HTR-8/SVneo (cell line): ENCODE measurements at places on chromosomes 13 and 19.

DNA sequence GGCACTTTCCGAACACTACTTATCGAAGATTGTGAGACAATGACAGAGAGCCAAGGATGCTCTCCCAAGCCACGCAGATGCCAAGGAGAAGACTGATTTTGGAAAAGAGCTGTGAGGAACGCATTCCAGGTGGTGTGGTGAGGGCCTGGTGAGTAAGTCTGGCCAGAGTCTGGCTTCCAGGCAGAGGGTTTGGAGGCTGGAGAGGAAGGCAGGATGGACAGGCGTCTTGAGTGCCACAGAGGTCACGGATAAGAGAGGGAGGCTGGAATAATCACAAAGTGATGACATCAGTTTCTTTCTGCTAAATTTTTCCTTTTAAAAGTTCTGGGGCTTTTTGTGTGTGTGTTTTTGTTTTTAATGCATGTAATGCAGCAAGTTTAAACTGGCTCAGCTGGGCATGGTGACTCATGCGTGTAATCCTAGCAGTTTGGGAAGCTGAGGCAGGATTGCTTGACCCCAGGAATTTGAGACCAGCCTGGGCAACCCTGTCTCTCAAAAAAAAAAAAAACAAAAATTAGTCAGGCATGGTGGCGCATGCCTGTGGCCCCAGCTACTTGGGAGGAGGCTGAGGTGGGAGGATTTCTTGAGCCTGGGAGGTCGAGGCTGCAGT, 235.1 kb downstream of the NALCN start:
- no peak for DNase-seq

DNA sequence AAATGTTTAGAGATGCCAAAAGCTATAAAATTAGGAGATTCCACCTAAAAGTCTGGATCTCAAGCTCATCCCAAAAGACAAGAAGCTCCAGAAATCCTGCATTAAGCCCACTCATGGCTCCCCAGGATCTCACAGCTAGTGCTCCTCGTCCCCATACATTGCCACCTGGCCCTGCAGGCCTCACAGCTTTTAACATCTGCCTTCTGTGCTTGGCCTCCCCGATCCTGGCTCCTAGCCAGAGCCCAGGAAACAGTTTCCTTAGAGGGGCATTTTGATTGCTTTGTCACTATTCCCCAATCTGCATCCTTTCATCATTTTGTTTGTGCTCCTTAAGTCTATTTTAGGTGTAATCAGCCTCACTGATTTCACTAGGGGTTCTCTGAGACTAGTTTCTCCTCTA, 14.5 kb upstream of the DCT start:
- DNase-seq, result no peak

DNA sequence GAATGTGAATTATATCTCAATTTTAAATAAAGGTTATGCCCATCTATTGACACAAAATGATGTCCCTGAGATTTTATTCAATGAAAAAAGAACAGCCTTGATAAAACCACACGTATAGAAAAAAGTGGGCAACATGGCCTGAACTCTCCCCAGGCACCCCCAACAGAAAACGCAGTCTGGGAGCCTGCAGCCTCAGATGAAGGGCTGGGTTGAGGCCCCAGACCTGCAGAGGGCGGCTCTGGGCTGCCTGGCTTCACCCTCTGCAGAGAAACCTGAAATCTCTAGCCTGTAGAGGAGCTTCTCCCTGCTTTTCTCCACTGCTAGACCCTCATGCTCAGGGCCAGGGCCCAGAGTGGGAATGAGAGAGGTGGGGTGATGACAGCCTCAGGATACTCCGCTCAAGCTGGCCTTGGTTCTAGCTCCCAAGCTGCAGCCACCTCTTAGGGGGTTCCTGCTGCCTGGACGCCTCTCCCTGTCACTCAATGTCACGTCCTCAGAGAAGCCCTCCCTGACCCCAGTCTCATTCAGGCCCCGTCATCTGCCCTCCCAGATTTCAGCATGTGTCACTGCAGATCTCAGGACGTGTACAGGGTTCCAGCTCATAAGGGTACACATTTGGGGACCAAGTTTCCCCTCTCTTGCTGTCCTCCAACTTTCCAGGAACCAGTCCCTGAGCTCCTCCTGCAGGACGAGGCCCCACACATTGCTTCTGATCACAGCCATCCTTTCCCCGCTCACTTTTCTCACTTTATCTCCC, 1.8 kb downstream of the MBD3 start:
- DNase-seq, result no peak

DNA sequence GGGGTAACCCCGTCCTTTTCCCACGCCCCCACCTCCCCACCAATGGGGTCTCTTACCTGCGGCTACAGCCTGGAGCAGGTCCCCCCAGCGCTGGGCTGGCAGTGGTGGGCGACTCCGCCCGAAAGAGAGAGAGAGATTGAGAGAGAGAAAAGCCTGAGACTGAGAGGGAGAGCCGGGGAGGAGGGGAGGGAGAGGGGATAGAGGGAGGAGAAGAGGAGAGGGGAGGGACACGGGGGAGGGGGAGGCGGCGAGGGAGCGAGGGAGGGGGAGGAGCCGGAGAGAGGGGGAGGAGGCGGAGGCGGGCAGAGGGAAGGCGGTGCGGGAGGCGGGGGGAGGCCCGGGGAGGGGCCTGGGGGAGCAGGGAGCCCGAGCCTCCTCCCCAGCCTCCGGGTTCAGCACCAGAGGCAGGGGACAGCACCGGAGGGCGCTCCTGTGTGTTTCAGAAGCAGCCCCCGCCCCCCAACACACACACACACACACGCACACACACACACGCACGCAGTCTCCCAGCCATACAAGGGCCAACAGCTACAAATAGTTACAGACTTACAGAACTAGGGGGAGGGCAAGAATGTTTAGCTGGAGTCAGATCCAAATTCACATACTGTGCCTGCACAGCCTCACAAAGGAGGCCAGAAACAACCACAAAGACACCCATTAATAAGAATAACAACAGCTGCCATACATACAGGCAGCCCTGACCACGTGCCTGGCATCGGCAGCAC, at the start of gene SLC8A2:
SLC8A2 (minus strand) TSS at position 161 of the 725 bp plus-strand sequence. CDS start 5,490 bp downstream, outside the sequence.
- peak; percentile 73 for DNase-seq

GRCh38 chr13:63699948-63700347, 2284.3 kb upstream of the PCDH20 start:
- DNase-seq, result no peak

DNA sequence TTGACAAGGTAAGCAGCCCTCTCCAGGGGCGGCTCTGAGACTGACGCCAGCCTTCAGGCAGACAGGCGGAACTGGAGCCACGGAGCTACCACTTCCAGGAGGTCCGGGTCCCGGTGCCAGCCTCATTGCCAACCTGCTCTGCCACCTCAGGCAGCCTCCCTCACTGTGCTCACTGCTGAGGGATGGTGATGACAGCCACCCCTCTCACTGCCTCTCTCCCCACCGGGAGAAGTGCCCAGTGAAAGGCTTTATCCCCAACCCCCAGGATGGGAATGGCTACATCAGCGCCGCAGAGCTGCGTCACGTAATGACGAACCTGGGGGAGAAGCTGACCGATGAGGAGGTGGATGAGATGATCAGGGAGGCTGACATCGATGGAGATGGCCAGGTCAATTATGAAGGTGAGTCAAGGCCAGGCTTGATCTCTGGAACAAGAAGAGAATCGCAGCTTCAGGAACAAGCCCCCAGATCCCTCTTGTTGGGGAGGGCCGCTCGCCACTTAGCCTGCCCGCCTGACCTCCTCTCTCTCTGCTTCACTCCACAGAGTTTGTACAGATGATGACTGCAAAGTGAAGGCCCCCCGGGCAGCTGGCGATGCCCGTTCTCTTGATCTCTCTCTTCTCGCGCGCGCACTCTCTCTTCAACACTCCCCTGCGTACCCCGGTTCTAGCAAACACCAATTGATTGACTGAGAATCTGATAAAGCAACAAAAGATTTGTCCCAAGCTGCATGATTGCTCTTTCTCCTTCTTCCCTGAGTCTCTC, 7.6 kb downstream of the CALM3 start:
- no peak for DNase-seq

- no peak for DNase-seq
These were observed 127.6 kb upstream of the GPC6 start for GRCh38 chr13:93098972-93099371.

DNA sequence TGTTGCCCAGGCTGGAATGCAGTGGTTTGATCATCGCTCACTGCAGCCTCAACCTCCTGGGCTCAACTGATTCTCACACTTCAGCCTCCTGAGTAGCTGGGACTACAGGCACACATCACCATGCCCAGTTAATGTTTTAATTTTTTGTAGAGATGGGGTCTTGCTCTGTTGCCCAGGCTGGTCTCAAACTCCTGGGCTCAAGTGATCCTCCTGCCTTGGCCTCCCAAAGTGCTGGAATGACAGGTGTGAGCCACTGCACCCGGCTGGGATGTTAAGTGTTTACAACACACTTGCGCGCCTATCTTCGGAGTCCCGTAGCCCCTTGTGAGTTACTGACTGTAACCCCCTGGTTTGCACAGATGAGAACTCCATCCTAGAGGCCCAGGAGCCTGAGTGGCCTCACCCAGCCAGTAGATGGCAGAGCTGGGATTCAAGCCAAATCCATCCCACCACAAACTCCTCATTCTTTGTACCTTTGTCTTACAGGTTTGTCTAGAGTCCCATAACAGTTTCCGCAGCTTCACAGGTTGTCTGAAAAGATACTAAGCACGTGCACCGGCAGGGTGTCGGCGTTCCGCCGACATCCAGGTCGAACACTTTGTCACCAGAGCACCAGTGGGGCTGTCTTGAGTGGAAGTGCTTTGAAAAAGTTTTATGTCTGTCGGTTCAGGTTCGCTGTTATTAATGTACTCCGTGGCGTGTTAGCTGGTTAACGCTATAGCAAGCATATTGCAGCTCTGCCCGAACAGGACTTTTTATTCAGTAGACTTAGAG, 14.7 kb downstream of the MAG start:
- peak; percentile 45 for DNase-seq

- DNase-seq, result no peak
These were observed 338.3 kb downstream of the POU4F1 start for GRCh38 chr13:78265098-78265497.

DNA sequence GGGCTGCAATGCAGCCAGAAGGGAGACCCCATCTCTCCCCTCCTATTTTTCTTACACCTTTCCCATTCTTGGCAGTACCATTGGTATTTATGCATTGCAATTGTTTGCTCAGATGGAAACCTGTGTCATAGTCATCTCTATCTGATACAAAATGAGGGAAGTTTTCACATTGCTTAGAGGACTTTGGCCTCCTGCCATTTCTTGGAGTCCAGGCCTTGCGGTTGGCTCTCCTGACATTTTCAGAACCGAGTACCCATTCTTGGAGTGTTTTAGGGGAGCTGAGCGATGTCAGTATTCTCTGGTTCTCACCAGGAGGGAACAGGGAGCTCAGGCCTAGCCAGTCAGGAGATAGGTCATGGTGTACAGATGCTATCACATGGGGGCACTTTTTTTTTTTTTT, 1.5 kb downstream of the SIN3B start:
- no peak for DNase-seq

DNA sequence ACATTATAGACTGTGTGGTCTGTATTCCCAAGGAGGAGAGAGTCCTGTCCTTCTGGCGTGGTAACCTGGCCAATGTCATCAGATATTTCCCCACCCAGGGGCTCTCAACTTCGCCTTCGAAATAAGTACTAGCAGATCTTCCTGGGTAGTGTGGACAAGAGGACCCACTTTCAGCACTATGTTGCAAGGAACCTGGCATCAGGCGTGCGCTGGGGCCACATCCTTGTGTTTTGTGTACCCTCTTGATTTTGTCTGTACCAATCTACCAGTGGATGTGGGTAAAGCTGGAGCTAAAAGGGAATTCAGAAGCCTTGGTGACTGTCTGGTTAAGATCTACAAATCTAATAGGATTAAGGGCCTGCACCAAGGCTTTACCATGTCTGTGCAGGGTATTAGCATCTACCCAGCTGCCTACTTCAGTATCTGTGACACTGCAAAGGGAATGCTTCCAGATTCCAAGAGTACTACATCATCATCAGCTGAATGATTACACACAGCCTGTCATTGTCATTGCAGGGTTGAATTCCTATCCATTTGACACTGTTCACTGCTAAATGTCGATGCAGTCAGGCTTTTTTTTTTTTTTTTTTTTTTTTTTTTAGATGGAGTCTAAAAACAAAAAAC, 148.0 kb downstream of the PRR20E start:
- peak; percentile 0 for DNase-seq

DNA sequence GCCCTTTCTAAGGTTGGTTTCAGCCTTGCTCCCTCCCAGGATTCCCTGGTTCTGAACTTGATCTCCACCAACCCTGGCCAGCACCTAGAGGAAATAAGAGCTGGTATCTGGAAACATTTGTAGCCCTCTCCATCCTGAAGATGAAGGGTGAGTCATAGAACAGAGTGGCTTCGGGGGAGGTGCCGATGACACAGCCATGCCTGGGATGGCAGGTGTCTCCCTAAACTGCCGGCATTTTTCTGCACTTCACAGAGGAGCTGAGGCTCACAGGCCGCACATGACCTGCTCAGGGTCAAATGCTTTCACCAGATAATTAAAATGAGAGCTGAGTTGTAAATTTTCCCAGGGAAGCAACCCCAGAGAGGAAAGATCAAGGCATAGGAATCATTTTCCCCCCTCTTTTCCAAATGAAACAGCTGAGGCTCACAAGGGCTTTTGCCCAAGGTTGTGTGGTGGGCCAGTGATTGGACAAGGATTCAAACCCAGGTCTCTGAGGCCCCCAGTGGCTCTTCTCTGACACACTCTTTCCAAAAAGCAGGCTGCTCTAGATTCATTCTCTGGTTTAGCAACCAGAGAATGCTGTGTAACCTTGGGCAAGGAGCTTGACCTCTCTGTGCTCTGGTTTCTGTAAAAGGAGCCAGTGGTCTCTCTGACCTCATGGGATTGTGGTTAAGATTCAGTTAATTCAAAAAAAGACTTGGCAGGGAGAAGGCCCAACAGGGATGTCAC, 1.2 kb upstream of the SLC25A42 start:
- DNase-seq, result peak; percentile 61

GRCh38 chr13:97205465-97205864, 16.7 kb upstream of the MBNL2 start:
- DNase-seq, result no peak

DNA sequence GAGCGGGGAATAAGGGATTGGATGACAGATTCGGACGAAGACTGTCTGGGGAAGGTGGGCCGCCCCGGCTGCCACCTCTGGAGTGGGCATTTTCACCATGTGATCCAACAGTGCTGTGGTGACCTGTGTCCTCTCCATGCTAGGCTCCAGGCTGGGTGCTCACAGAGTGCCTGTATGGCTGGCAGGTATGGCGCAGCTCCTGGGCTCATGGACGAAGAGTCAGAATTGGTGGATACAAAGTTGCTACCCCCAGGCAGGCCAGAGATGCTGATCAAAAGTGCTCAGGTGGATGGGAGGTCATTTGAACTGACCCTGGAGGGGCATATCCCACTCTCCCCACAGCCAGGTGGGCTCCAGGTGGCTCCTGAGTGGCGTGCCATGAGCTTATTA, 111.3 kb upstream of the UQCRFS1 start:
- DNase-seq, result no peak

DNA sequence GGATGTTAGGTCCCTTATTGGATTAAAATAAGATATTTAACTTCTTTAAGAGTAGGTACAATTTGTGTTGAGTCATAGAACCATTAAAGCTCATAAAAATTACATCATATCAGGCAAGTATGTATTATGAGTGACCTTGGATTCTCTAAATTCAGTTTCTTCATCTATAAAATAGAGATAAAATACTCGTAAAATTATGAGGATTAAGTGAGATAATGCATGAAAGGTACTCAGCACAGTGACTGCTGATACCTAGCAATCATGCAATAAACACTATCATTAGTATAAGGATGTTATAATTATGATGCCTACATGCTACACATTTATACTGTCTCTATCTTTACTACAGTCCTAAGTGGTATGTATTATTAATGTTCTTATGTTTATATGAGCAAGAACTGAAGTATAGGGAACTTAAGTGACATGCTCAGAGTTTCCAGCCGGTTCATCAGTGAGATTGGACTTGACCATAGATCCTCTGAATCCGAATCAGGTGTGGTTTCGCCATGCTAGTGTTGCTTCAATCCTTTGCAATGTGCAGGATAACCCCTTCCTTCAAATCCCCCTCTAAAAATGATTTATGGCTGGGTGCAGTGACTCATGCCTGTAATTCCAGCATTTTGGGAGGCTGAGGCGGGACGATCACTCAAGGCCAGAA, 22.9 kb upstream of the FRY start:
- no peak for DNase-seq
